B cell (primary cell): ENCODE measurements at places on chromosomes 7 and 10.

- H3K4me3 ChIP-seq = no peak overlapping the region
- no peak for DNase-seq
- no peaks in the 10 kb centered on the region for H3K27me3 ChIP-seq
- H3K36me3 ChIP-seq = no peaks in the 10 kb centered on the region
Observed at GRCh38 chr10:99630991-99631390, 10.8 kb upstream of the SLC25A28 start.

DNA sequence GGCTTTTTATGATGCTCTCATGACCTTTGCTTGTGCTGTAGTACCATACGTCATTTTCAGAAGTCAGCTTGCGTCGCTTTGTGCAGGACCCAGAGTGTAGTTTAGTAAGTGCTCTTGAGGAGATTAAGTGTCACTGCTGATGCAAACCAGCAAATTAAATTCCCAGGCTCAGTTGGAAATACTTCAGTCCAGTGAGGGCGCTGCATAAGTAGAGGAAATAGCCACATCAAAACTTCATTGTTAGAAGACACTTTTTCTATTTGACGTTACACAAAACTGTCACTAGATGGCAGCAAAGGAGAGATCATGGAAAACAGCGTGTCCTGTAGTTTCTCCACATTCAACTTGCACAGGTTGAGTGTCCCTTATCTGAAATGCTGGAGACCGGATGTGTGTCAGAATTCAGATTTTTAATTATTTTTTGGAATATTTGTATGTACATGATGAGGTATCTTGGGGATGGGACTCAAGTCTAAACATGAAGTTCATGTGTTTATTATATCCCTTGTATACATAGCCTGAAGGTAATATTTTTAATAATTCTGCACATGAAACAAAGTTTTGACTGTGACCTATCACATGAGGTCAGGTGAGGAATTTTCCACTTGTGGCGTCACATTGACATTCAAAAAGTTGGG, 7.9 kb downstream of the ZNF22 start:
- no peak overlapping the region for H3K4me3 ChIP-seq
- H3K4me1 ChIP-seq = no peaks in the 10 kb centered on the region
- H3K27ac ChIP-seq = no peak overlapping the region
- H3K27me3 ChIP-seq = no peaks in the 10 kb centered on the region

DNA sequence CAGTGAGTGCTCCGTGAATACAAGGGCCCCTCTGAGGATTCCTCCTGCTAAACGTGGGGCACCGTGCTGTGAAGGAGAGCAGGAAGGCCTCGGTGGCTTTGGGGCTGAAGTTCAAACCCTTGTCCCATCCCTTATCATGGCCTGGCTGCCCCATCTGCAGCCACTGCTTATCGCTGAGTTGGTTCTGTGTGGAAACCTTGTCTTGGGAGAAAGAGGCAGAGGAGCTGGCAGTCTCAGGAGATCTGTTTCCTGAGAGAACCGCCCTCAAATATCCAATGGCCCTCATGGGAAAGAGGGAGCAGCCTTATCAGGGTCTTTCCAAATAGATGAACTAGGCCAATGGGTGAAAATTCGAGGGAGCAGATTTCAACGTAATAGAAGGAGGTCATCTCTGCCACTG, 52.0 kb upstream of the NRF1 start:
- H3K36me3 ChIP-seq = no peaks in the 10 kb centered on the region
- no peak overlapping the region for H3K27ac ChIP-seq
- DNase-seq = no peak
- no peak overlapping the region for H3K4me3 ChIP-seq

DNA sequence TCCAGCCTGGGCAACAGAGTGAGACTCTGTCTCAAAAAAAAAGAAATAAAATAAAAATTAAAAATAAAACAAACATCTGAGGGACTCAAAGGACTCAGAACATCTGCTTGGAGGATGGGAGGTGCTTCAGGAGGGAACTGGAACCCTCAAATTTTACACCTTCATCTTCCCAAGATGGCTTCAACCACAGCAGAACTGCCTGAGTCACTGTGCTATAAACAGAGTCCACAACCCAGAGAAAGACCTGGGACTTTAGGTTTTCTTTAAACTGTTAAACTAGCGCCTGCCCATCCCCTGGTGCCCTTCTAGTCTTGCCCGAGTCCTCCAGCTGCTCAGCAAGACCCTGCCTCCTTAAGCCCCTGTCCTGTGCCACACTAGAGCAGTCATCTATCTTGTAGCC, 40.8 kb downstream of the RGS10 start:
- H3K27ac ChIP-seq = no peak overlapping the region
- H3K36me3 ChIP-seq = peaks cover 9% of the 10 kb centered on the region
- no peak for DNase-seq

DNA sequence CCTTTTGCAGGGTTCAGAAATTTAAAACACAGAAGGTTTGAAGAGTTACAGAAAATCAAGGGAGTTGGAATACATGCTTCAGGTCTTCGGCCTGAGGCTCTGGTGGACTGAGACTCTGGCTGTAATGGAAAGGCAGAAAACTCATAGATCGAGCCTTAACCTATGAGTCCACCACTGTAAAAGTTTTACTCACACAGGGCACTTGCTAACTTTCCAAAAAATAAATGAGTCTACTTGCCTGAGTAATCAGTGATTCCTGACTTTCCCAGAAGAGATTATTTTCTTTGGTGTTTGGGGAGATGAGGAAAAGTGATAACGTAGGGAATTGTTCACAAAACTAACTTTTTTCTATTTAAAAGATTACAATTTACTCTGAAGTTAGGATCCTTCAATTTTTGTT, 108.0 kb downstream of the MBL2 start:
- no peaks in the 10 kb centered on the region for H3K36me3 ChIP-seq
- DNase-seq = no peak
- no peaks in the 10 kb centered on the region for H3K4me1 ChIP-seq
- no peaks in the 10 kb centered on the region for H3K27me3 ChIP-seq
- no peak overlapping the region for H3K27ac ChIP-seq

DNA sequence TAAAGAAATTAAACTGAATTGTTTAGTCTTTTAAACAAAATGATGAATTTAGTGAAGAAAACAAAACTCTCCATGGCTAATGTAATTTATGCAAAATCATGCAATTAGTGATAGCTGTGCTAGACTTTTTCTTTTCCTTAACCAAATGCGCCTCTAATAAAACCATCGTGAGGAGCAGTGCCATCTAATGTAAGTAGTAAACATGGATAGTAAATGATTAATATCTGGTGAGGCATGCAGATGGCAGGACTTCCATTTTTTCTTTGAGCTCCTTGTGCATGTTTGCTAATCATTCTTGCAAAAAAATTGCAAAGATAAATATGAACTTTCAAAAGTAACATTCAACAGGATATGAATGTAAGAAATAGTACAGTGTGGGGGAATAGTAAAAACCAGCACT, 2.3 kb downstream of the INSYN2A start:
- DNase-seq = no peak
- no peaks in the 10 kb centered on the region for H3K36me3 ChIP-seq
- H3K4me1 ChIP-seq = no peaks in the 10 kb centered on the region
- H3K4me3 ChIP-seq = no peak overlapping the region

DNA sequence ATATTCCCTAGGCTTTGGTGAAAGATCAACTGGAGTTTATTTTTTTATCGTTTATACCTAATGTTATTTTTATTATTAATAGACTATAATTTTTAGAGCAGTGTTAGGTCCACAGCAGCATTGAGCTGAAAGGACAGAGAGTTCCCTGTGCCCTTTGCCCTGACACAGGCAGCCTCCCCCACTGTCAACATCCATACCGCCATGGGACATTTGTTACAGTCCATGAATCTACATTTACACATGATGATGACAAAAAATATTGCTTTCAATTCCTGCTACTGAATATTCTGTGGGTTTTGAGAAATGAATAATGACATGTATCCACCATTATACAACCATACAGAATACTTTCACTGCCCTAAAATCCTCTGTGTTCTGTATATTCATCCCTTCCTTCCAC, 1297.5 kb upstream of the SORCS1 start:
- no peak overlapping the region for H3K27ac ChIP-seq
- no peak for DNase-seq
- no peaks in the 10 kb centered on the region for H3K4me1 ChIP-seq
- H3K27me3 ChIP-seq = no peaks in the 10 kb centered on the region
- H3K36me3 ChIP-seq = no peaks in the 10 kb centered on the region
- no peak overlapping the region for H3K4me3 ChIP-seq

GRCh38 chr10:73756183-73756582, 12.0 kb downstream of the SEC24C start:
- no peaks in the 10 kb centered on the region for H3K27me3 ChIP-seq
- DNase-seq = no peak
- no peaks in the 10 kb centered on the region for H3K4me1 ChIP-seq
- H3K27ac ChIP-seq = no peak overlapping the region
- no peak overlapping the region for H3K4me3 ChIP-seq

GRCh38 chr10:15420858-15421257, 49.8 kb upstream of the FAM171A1 start:
- DNase-seq = no peak
- H3K4me1 ChIP-seq = no peaks in the 10 kb centered on the region
- H3K27ac ChIP-seq = no peak overlapping the region
- no peaks in the 10 kb centered on the region for H3K27me3 ChIP-seq
- H3K4me3 ChIP-seq = no peak overlapping the region

GRCh38 chr10:88507826-88508453, 75.2 kb downstream of the RNLS start:
- no peak overlapping the region for H3K27ac ChIP-seq
- H3K4me3 ChIP-seq = no peak overlapping the region
- no peaks in the 10 kb centered on the region for H3K27me3 ChIP-seq
- H3K4me1 ChIP-seq = no peaks in the 10 kb centered on the region

DNA sequence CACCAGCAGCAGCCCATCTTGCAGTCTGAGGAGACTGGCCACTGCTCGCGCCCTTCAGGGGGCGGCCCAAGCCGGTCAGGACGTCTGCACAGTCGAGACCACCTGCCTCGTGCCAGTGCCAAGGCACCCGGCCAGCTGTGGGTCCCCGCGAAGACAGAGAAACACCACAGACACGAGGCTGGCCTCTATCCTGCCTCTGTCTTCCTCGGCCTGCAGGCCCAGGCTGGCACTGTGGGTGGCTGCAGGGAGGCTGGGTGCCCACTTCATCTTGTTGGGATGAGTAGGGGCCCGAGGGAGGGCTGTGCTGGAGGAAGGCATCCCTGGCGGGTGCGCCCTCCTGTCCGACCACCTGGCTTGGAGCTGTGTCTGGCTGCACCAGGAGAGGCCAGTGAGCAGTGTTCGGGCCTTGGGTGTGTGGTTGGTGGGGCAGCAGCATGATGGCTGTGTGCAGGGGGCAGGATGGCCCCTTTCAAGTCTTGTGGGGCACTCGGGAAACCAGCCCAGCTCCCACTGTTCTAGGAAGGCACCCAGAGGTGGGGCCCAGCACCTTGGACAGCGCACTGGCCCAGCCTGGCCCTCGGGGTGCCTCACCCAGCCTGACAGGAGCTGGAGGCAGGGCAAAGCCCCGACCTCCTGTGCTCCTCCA, 7.3 kb downstream of the DPYSL4 start:
- DNase-seq = no peak
- H3K4me1 ChIP-seq = no peaks in the 10 kb centered on the region
- H3K27me3 ChIP-seq = no peaks in the 10 kb centered on the region
- no peaks in the 10 kb centered on the region for H3K36me3 ChIP-seq
- no peak overlapping the region for H3K27ac ChIP-seq

DNA sequence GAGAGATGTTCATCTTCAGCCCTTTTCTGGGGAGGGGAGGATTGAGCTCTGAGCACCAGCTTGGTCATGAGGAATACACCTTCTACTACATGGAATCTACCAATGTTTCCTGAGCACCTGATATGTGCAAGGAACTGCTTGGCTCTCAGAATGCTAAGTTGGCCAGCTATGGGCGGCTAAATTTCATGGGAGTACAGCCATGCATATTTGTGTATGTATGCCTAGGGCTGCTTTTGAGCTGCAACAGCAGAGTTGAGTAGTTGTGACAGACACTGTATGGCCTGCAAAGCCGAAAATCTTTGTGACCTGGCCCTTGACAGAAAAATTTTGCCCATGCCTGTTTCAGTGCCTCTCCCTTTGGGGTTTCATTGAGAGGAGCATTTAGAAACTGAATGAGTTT, 44.9 kb downstream of the NPY start:
- no peak overlapping the region for H3K27ac ChIP-seq
- no peaks in the 10 kb centered on the region for H3K36me3 ChIP-seq
- no peak for DNase-seq
- no peak overlapping the region for H3K4me3 ChIP-seq

DNA sequence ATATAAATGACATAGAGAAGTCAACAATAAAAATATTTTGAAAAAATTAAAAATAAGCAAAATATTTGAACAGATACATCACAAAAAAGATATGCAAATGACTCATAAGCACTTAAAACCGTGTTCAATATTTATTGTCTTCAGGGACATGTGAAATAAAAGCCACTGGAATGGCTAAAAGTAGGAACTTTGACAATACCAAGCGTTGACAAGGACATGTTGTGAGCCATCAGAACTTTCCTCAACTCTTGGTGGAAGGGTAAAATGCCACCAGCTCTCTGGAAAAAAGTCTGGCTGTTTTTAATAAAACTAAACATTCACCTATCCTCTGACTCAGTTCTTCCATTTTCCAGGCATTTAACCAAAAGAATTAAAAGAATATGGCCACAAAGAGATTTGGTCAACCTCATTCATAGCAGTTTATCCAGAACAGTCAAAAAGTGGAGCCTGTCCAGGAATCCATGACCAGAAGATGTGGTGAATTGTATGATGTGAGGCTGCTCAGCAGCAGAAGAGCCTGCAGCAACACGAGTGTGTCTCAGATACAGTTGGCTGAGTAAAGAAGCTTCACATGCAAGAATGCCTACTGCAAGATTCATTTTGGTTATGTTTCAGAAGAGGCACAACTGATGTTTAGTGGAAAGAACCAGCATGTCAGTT, 7.1 kb upstream of the KLF6 start:
- H3K27me3 ChIP-seq = no peaks in the 10 kb centered on the region
- no peak for DNase-seq
- no peak overlapping the region for H3K27ac ChIP-seq
- no peak overlapping the region for H3K4me3 ChIP-seq
- no peaks in the 10 kb centered on the region for H3K36me3 ChIP-seq
- H3K4me1 ChIP-seq = peaks cover 10% of the 10 kb centered on the region

- H3K27ac ChIP-seq = no peak overlapping the region
- H3K4me1 ChIP-seq = no peaks in the 10 kb centered on the region
- peaks cover 6% of the 10 kb centered on the region for H3K27me3 ChIP-seq
Observed at GRCh38 chr7:94452239-94452638, 57.4 kb upstream of the CASD1 start.

DNA sequence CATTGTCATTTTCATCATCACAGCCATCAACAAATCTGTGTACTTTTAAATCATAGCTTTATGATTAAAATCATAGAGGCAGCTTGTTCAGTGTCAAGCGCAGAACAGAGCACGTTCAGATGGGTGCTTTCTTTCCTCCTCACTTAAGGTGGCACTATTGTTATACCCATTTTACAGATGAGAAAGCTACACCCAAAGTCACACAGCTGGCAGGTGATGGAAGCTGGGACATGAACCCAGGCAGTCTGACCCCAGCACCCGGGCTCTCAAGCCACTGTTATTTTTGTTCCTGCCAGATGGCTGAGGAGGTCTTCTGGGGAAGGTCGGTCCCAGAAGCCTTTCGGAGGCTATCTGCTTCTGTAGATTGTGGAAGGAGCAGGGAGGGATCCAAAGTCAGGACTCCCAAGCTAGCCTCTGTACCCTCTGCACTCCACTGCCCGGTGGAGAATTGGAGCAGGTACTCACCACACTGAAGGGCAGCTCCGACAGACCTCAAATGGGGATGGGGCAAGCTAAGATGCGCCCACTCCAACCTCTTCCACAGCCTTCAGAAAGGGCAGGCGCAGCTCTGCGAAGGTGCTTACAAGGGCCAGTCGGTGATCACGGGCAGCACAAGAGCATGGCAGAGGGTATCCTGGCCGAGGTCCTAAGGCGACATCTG, 610 bp downstream of the AVPI1 start:
- peak overlapping the region; percentile 71 for H3K27ac ChIP-seq
- no peak for DNase-seq
- H3K27me3 ChIP-seq = no peaks in the 10 kb centered on the region
- H3K4me1 ChIP-seq = peaks cover 15% of the 10 kb centered on the region
